ENCODE measurements at places on chromosomes 2 and 18. TPM values are rescaled to one million over a fixed set of nuclear protein-coding genes. Genes with fewer than 3 reads are reported as not detected.

The DAW1 gene
- total RNA-seq = not detected

DNA sequence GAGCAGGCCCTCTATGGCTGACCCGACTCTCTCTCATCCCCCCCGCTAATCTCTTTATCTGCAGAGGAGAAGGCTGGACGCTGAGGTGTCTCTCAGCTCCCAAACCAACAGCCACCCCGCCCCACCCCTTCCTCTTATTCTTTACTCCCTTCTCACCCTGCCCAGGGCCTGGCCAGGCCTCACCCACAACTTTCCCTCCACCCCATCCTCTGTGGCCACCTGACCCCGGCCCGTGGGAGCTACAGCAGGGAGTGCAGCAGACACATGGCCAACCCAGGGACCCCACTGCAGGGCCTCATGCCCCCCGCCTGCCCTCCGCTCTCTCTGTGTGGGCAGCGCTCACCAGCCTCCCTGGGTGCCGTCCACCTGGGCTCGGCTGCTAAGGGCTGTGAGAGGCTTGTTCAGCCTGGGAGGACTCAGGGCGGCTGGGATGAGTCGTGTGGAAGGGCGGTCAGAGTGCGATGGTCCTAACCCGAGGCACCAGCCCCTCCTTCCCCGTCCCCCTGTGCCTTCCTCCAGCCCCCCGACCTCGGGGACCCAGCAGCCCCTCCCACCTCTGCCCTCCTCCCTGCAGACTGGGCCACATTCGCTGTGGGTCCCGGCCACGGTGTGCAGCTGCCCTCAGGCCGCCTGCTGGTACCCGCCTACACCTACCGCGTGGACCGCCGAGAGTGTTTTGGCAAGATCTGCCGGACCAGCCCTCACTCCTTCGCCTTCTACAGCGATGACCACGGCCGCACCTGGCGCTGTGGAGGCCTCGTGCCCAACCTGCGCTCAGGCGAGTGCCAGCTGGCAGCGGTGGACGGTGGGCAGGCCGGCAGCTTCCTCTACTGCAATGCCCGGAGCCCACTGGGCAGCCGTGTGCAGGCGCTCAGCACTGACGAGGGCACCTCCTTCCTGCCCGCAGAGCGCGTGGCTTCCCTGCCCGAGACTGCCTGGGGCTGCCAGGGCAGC lies 6.8 kb downstream of the NEU4 start:
- no peak for DNase-seq

GRCh38 chr2:158647436-158648231 lies 147.5 kb upstream of the DAPL1 start:
- no peak for DNase-seq

DNA sequence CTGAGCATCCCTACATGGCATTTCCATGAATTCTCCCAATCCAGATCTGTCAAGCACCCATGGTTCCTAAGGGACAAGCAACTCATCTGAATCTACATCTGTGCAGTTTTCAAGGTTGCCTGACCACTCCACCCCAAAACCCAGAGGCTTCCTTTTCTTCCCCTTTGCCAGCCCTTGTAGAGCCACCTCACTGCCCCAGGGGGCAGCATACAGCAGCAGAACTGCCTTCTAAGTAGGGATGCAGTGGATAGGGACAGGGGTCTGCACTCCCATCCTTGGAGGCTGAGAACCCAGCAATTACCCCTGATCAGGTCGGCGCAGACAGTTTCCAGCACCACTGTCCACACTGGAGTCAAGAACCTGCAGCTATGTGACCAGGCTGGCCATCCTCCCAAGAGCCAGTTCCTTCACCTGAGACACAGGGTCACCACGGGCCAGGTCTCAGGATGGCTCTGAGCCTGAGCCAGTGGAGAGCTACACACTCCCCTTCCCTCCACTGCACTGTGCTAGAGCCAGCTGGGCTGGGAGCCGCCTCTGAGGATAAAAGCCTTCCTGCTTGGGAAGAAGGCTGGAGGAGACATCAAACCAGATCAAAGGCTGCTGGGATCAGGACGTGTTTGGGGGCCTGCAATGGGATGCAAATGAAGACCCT lies 283.1 kb downstream of the CELF4 start:
- no peak for DNase-seq

The DYSF gene
- total RNA-seq = 0.10 TPM

- DNase-seq = no peak
These were observed 177.8 kb downstream of the BCL2 start for GRCh38 chr18:63141778-63142176.

DNA sequence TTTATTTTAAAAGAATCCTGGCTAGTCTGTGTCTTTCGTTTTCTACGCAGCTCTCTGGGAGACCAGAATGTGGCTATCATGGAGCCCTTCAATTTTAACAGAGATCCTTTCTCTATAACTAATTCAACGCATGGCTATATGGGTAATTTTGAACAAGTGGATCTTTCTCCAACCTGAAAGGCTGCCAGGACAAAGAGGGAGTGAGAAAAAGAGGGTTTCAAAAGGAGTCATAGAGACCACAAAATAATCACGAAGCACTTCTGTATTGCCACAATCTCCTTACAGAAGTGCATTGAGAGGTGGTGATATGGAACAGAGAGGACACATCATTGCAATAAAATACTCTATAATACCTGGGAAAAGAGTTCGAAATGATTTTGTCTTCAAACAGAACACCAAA lies 21.7 kb upstream of the CDH2 start:
- DNase-seq = no peak

DNA sequence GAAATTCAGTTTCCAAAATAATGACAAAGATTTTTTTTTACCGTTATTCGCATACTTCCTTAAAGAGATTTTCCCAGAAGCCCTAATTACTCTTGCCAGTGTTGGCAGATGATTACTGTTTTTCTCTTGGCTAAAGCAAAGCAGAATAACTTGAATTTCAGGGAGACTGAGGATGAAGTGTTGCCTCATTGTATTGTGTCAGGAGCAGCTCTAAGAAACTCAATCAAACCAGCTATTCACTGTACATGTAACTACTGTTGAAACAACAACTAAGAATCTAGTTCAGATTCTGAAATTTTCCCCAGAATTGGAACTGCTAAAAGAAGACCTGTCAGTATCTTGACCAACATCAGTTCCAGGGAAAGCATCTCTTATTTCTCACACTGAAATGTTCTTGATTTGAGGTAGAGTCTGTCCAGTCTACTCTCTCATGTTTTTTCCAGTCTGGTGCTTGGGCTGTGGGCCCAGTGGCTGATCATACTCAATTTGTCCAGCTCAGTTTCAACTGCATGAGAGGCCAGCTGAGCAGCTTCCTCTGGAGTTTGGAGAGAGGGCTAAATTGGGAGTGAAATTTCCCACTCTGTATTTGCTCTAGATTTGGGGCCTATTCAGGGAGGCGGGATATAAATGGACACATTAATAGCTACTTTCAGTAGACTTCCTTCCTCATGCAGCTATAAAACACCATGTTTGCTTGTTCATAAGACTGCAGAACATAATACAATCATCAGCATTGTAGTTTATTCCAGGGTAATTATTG lies 78.5 kb downstream of the PPP1R1C start:
- DNase-seq = no peak

GRCh38 chr2:11681722-11682589 lies 12.0 kb upstream of the NTSR2 start:
- DNase-seq = peak; percentile 26

DNA sequence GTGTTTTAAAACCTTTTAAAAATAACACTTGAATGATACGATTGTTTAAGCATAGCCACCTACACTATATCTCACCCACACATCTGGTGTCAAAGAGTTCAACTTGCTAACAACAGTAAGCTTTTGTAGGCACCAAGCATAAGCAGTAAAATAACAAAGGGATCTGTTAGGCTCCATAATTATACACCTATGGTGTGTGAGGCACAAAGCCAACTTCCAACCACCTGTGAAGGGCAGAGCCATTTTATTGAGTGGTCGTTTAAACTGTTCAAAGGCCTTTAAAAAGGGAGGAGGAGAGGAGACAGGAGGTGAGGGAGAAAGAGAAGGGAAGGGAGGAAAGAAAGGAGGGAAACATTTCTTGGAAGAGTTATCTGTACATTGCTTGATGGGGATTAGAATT lies 27.9 kb downstream of the NEMP2 start:
- DNase-seq = no peak

DNA sequence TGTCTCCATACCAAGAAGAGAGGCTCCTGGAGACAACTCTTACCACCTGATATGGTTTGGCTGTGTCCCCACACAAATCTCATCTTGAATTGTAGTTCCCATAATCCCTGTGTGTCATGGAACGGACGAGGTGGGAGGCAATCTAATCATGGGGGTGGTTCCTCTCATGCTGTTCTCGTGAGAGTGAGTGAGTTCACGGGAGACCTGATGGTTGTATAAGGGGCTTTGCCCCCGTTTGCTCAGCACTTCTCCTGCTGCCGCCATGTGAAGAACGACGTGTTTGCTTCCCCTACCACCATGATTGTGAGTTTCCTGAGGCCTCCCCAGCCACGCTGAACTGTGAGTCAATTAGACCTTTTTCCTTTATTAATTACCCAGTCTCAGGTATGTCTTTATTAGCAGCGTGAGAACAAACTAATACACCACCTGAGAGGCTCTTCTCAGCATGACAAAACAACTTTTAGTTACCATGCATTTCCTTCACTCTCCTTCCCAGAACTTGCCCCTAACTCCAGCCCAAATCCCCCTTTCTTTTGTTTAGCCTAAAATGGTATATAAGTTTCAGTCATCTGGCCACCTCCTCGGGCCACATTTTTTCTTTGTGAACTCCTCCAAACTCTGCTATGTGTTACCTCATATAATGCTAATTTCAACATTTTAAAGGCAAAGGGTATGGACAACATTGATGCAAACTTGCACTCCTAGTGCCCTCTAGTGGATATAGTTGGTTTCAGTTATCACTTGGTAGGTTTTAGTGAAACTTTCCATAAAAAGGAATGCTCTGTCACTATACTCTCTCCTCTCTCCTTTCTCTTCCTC lies 58.6 kb upstream of the SLC25A52 start:
- DNase-seq = peak; percentile 18

DNA sequence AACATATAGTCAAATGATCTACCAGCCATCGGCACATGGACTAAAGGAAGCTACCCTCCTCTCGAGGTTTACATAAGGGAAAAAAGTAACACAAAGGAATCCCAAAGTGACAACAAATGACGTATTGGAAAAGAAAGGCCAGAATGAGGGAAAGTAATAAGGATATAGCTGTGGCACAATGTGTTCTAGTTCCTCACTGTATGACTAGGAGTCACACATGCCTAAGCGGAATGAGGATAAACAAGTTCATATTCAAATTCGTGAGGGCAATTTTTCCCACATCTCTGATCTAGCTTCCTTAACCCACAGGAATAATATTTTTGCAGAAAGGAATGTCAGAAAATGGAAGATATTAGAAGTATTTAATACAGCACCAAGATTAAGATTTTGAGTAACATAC lies 162.3 kb upstream of the PID1 start:
- DNase-seq = no peak

- peak; percentile 44 for DNase-seq
These were observed 194.1 kb downstream of the SS18 start for GRCh38 chr18:25896178-25896780.

- no peak for DNase-seq
These were observed 37.6 kb upstream of the CD226 start for GRCh38 chr18:69985239-69985638.

The ADCYAP1 gene
- not detected for total RNA-seq

DNA sequence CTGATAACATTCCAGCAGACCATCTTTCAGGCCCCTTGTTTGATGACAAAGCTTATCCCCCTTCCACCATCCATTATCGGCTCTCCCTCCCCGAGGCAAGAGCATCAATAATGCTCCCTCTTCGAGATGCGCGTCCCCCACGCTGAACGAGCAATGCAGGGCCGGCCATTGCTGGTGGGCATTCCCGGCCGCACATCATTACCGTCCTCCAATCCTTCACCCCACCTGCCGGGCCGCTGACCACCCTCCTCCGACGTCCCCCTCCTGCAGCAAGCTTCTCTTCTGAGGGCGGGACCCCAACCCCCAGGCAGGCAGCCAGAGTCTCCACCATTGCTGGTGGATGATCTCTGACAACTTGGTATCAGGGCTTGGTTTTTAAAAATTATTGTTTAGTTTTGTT lies 208.6 kb downstream of the SMAD2 start:
- no peak for DNase-seq

DNA sequence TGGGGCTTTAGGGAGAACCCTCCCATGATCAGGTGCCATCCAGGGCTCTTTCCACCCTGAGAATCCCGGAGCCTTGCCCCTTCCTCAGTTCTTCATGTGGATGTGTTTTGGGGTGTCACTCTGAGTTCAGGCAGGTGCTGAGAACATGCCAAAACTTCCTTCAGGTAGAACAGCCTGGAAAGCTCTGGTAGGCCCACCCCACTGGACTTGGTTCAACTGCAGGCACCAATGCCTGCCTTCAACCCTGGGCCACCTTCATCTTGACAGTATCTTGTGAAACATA lies 85.8 kb downstream of the EPAS1 start:
- no peak for DNase-seq

- no peak for DNase-seq
These were observed 53.9 kb upstream of the STPG4 start for GRCh38 chr2:47208852-47209606.

DNA sequence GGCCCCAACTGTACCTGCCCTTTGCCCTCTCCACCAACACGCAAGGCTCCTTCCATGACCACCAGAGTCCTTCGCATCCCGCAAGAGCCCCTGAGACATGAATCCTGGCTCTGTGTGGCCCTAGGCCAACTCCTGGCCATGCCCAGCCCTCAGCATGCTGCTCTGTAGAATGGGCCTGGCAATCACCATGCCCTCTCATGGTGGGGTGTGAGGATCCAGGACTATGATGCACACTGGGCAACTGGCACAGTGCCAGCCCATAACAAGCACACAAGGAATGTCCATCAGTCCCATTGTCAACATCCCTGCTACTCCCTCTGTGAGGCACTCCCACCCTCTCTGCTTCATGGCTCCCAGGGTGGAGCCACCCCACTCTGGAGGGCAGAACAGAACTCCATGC lies 44.7 kb downstream of the FER1L5 start:
- DNase-seq = no peak

DNA sequence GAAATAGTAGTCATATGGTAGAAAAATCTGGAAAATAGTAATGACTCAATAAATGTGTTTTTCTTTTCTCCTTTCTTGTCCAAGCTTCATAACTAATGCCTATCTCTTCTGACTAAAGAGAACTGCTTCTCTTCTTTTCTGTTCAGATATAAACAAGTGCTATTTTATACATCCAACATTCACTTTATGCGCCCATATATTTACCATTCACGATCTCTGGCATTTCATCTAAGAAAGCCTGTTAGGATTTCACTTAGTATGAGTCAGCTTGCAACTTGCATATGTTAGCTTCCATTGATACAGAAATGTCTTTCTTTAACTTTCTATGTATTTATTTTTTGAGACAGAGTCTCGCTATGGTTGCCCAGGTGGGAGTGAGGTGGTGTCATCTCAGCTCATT lies 224.9 kb downstream of the VAPA start:
- no peak for DNase-seq

The ACVR1C gene
- total RNA-seq = 1.1 TPM

The NTSR2 gene
- total RNA-seq = not detected

GRCh38 chr2:204072443-204073324 lies 136.1 kb downstream of the ICOS start:
- DNase-seq = peak; percentile 8

GRCh38 chr2:200509235-200509611 lies 645 bp downstream of the KCTD18 start:
- DNase-seq = peak; percentile 25

Data from CD4-positive, CD25-positive, alpha-beta regulatory T cell (primary cell).